ENCODE measurements at places on chromosomes 1 and 21.

- H3K27me3 ChIP-seq, result peaks cover 18% of the 10 kb centered on the region
- no peaks in the 10 kb centered on the region for H3K4me1 ChIP-seq
- H3K4me3 ChIP-seq, result no peak overlapping the region
- no peaks in the 10 kb centered on the region for H3K36me3 ChIP-seq
Measured at GRCh38 chr1:33986390-33987095, 122.7 kb downstream of the HMGB4 start.

DNA sequence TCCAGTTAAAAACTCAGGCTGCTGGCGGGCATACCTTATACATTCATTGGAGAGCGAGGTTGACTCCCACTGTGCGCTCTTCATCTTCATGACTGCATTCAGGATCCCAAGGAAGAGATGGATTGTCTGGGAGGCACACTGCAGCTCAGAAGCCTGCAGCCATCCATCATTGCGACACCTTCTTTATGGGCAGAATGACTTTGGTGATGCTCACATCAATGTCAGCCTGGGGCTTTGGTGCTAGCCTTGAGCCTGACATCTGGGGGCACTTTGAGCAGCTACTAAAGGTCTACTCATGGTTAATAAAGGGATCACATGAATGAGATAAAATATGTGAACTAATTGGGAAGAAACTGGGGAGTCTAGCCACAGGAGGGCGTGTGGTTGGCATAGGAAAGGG, 229.3 kb downstream of the PRDM2 start:
- H3K27ac ChIP-seq, result no peak overlapping the region
- DNase-seq, result no peak
- no peak overlapping the region for H3K4me3 ChIP-seq
- H3K36me3 ChIP-seq, result no peaks in the 10 kb centered on the region
- peaks cover 14% of the 10 kb centered on the region for H3K27me3 ChIP-seq

DNA sequence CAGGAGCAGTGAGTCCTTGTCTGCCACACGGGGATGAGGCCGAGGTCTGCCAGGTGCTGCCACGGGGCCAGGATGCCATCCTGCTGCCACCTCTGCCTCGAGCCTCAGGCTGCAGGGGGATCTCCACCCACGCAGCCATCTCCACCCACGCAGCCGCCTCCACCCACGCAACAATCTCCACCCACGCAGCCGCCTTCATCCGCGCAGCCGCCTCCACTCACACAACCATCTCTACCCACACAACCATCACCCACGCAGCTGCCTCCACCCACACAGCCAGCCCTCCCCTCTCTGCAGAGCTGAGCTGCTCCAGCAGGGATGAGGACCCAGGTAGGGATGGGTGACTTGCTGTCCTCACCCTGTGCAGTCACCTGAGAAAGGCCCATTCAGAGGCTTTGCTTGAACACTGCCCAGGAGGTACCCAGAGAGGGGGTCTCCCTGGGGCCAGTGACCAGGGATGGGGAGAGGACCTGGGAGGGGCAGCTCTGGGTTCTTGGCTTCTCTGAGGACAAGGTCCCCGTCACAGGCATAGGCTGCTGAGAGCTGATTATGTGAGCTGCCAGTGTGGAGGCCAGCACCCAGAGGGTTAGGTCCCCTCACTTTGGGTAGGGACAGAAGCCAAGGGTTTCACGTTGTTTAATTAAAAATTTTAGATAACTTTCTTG, 46.6 kb upstream of the TTC34 start:
- H3K27me3 ChIP-seq, result peaks cover 10% of the 10 kb centered on the region
- H3K27ac ChIP-seq, result no peak overlapping the region

GRCh38 chr1:229287267-229287666, 16.4 kb downstream of the RAB4A start:
- H3K36me3 ChIP-seq, result peaks cover 65% of the 10 kb centered on the region
- H3K27ac ChIP-seq, result no peak overlapping the region
- H3K27me3 ChIP-seq, result no peaks in the 10 kb centered on the region
- no peak for DNase-seq
- no peak overlapping the region for H3K4me3 ChIP-seq

- no peaks in the 10 kb centered on the region for H3K4me1 ChIP-seq
- DNase-seq, result no peak
Measured at GRCh38 chr21:25890001-25890400, 155.2 kb downstream of the GABPA start.

GRCh38 chr1:95475686-95476457, 241.9 kb downstream of the RWDD3 start:
- no peaks in the 10 kb centered on the region for H3K36me3 ChIP-seq
- H3K27ac ChIP-seq, result no peak overlapping the region
- no peaks in the 10 kb centered on the region for H3K4me1 ChIP-seq
- DNase-seq, result no peak
- no peak overlapping the region for H3K4me3 ChIP-seq
- H3K27me3 ChIP-seq, result no peaks in the 10 kb centered on the region

DNA sequence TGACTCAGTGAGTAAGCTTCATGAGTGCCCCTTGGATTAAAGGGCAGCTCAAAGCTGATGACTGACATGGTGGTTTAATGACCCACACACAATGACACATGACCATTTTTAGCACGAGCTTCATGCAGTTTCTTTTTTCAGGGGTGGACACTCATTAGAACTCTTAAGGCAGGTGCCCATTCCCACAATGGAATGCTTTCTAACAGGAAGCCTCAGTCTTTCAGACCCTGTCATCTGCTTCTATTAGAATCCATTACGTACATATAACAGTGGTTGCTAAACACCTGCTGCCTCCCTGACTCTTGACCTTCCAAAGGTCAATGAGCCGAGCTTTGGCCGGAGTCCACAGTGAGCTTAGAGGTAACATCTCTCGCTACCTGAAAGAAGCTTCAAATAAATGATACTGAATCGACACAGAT, 27.4 kb downstream of the AKNAD1 start:
- no peak overlapping the region for H3K4me3 ChIP-seq
- no peak for DNase-seq
- no peaks in the 10 kb centered on the region for H3K4me1 ChIP-seq

GRCh38 chr1:174017231-174017970, 4.8 kb downstream of the RC3H1 start:
- no peak for DNase-seq
- peaks cover 18% of the 10 kb centered on the region for H3K36me3 ChIP-seq
- peaks cover 15% of the 10 kb centered on the region for H3K4me1 ChIP-seq
- peak overlapping the region; percentile 32 for H3K4me3 ChIP-seq
- no peaks in the 10 kb centered on the region for H3K27me3 ChIP-seq

DNA sequence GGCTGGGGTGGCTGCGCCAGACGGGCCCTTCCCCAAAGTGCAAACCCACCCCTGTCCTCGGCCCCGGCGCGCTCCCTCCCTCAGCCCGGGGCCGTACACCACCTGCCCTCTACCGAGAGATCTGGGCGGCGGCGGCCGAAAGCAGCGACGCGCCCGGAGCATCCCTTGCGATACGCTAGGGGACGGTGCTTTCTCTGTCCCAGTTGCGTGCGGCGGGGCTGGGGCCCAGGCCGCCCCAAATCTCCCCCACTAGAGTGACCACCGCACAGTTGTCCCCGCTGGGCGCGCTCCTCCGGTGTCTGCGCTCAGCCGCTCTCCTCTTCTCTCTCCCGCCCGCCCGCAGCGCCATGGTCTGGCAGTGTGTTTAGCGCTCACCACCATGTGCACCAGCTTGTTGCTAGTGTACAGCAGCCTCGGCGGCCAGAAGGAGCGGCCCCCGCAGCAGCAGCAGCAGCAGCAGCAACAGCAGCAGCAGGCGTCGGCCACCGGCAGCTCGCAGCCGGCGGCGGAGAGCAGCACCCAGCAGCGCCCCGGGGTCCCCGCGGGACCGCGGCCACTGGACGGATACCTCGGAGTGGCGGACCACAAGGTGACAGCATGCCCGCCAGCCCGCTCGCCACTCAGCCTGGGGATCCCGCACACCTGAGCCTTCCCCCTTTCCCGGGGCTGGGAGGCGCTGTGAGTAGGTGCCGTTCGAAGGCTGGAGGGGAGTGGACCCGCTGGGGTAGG, 1.0 kb downstream of the ST6GALNAC5 start:
- peak overlapping the region; percentile 85 for H3K4me3 ChIP-seq
- H3K27me3 ChIP-seq, result peaks cover 43% of the 10 kb centered on the region
- DNase-seq, result no peak
- peaks cover 5% of the 10 kb centered on the region for H3K36me3 ChIP-seq

DNA sequence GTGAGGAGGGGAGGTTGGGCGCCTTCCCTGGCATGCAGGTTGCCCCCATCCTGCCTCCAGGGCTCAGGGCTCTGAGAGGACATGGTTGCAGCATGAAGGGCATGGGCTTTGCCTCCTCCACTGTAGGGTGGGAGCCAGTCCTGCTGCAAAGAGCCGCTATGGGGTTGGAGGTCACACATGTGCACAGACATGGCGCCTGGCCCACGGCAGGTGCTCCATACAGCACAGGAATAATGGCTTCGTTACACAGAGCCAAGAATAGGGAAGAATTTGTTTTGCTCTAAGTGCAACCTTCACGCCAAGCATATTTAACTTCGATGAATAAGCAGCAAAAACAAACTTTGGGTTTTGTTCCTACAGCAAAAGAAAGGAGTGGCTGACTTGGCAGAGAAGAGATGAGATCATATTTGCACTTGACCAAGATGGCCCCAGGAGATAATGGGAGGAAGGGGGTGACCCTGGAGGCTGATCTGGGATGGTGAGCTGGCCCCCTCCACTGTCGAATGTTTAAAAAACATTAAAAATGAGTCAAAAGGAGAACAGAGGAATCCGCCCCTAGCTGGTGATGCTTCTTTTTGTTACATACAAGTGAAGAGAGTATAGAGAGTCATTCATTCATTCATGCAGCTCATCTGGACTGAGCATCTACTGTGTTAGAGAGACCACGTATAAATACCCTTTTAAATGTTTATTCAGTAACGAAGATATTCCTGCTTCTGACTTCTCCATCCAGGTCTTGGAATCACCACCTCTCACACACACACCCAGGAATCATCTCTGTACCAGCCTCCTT, 12.4 kb upstream of the C2CD2 start:
- H3K27ac ChIP-seq, result no peak overlapping the region
- no peaks in the 10 kb centered on the region for H3K27me3 ChIP-seq
- H3K4me1 ChIP-seq, result peaks cover 8% of the 10 kb centered on the region
- H3K4me3 ChIP-seq, result no peak overlapping the region
- no peaks in the 10 kb centered on the region for H3K36me3 ChIP-seq
- DNase-seq, result no peak

DNA sequence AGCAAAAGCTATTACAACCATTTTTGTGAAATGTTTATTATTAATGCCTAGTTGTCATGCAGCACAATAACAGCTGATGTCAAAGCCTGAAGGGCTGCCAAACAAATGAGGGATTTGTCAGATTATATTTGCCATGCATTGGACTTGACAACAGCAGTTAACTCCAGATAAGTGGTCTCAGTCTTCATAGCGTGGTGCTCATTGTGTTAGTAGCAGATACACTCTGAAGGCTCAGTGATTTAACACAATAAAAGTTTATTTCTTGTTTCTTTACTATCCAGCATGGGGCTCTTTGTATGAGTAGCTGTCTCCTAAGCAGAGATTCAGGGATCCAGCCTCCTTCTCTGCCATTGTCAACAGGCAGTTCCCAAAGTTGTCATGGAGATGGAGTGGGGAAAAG, 76.0 kb upstream of the PTGFRN start:
- H3K27me3 ChIP-seq, result no peaks in the 10 kb centered on the region
- no peaks in the 10 kb centered on the region for H3K4me1 ChIP-seq
- no peak overlapping the region for H3K4me3 ChIP-seq
- H3K36me3 ChIP-seq, result peaks cover 4% of the 10 kb centered on the region
- no peak for DNase-seq

- no peak overlapping the region for H3K4me3 ChIP-seq
- no peaks in the 10 kb centered on the region for H3K27me3 ChIP-seq
- H3K36me3 ChIP-seq, result no peaks in the 10 kb centered on the region
- DNase-seq, result no peak
- H3K4me1 ChIP-seq, result peaks cover 4% of the 10 kb centered on the region
Measured at GRCh38 chr21:44199448-44199847, 41.3 kb downstream of the ICOSLG start.

DNA sequence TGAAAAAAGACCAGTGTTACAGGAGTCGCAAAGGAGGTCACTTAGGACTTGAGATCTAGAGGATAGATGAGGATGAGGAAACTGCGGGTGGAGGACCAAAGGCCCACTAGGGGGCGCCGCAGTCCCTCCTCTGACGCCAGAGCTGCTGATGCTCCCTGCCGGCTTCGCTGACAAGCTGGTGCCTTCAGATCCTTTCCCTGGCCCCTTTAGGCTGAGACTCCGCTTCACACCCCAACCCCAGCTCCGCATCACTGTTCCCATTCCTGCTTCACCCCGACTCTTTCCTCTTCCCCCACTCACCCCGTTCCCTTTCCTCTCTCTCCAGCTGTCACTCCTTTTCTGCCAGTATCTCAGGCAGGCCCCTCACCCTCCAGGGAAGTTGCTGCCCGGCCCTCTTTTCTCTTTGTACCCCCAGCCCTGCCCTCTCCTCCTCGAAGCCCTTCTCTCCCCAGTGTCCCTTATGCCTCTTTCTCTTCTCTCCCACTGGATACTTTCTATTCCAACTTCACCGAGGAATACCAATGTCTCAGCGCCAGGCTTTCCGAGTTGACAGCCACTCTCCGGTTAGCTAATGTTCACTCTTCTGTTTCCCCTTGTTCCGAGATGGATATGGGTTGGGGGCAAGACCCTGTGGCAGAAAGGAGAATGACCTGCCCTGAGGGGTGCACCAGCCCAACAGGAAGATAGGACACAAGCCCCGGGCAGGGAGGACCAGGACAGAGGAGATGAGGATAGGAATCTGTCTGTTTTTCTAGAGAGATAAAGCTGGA, 4.5 kb downstream of the KCNJ9 start:
- peaks cover 21% of the 10 kb centered on the region for H3K4me1 ChIP-seq
- no peak overlapping the region for H3K4me3 ChIP-seq
- DNase-seq, result peak; percentile 80
- peak overlapping the region; percentile 81 for H3K27ac ChIP-seq

DNA sequence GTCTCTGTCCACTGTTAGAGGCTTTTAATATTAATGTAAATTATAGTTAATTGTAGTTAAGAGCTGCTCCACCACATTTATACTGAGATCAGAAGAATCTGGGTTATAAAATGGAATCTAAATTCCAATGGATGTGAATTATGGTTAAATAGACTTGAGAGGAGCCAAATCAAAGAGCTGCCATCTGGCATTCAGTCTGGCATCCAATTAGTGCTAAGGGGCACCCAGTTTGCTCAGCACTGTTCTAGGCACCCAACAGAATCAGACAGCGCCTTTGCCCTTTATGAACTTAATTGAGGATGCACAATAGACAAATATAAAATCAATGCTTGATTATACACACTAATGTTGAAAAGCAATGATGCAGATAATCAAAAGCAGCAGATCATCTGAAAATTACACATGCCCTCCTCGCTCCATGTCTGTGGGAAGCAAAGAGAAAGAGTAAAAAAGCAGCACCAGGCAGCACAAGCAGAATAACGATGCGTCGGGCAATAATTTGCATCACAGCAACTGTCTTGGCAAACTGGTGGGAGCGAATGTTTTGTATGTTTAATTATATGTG, 310.1 kb downstream of the BRINP2 start:
- DNase-seq, result no peak
- H3K27me3 ChIP-seq, result no peaks in the 10 kb centered on the region
- H3K4me3 ChIP-seq, result no peak overlapping the region
- H3K36me3 ChIP-seq, result no peaks in the 10 kb centered on the region
- H3K27ac ChIP-seq, result no peak overlapping the region

DNA sequence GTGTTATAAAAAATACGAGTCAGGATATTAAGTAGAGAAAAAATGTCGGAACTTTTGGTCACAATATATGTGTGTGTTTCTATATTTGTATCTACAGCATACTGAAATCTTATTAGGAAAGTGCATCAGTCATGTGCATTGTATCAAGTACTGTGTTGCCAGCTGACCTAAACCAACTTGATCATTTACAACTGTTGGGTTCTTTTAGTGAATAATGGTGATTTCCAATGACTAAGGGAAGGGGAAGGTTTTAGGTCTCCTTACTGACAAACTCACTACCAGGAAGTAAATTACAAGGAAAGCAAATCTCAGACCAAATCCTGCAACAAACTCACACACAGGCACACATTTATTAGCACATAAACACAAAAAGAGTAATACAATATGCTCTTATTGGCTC, 142.7 kb downstream of the TSEN15 start:
- DNase-seq, result no peak
- no peaks in the 10 kb centered on the region for H3K4me1 ChIP-seq
- H3K4me3 ChIP-seq, result no peak overlapping the region
- no peaks in the 10 kb centered on the region for H3K36me3 ChIP-seq
- no peak overlapping the region for H3K27ac ChIP-seq
